ENCODE measurements at places on chromosomes 7 and 10. TPM values are rescaled to one million over a fixed set of nuclear protein-coding genes. Genes with fewer than 3 reads are reported as not detected.

CPA2 gene
- 1.6 TPM for total RNA-seq

ASAH2B gene
- total RNA-seq = 5.9 TPM

- DNase-seq = no peak
- H3K36me3 ChIP-seq = no peaks in the 10 kb centered on the region
- H3K27me3 ChIP-seq = no peaks in the 10 kb centered on the region
- H3K4me1 ChIP-seq = peaks cover 13% of the 10 kb centered on the region
These were observed 68.8 kb downstream of the ADCYAP1R1 start for GRCh38 chr7:31120800-31121513.

GRCh38 chr7:100965723-100966541, 3.4 kb upstream of the MUC12 start:
- DNase-seq = peak; percentile 75
- H3K4me3 ChIP-seq = no peak overlapping the region
- peaks cover 57% of the 10 kb centered on the region for H3K27me3 ChIP-seq
- peaks cover 12% of the 10 kb centered on the region for H3K4me1 ChIP-seq
- no peaks in the 10 kb centered on the region for H3K36me3 ChIP-seq

GRCh38 chr7:87876869-87877234, 559 bp downstream of the DBF4 start:
- H3K4me1 ChIP-seq = no peaks in the 10 kb centered on the region
- peak; percentile 74 for DNase-seq
- peak overlapping the region; percentile 68 for H3K4me3 ChIP-seq
- no peaks in the 10 kb centered on the region for H3K27me3 ChIP-seq
- no peaks in the 10 kb centered on the region for H3K36me3 ChIP-seq

DNA sequence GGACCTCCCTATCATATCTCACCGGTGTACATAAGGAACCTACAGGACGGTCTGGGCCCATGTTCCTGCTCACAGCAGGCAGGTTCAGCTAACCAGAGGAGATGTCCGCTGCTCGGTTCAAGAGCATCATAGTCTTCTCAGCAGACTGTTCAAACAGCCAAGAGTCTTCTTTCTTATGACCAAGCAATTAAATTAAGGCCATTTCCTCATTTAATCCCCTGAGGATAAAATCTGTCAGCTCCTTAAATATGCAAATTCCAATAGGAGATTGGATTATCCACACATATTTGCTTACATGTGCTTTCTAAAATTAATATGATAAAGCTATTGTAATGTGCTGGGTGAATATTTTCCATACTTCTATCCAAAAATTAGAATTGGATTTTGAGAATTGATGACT, 59.7 kb downstream of the LMBR1 start:
- H3K4me1 ChIP-seq = no peaks in the 10 kb centered on the region
- no peak for DNase-seq
- no peaks in the 10 kb centered on the region for H3K27me3 ChIP-seq
- no peak overlapping the region for H3K27ac ChIP-seq
- peaks cover 6% of the 10 kb centered on the region for H3K36me3 ChIP-seq
- no peak overlapping the region for H3K4me3 ChIP-seq

- no peak overlapping the region for H3K27ac ChIP-seq
- no peak for DNase-seq
- H3K27me3 ChIP-seq = no peaks in the 10 kb centered on the region
- H3K36me3 ChIP-seq = no peaks in the 10 kb centered on the region
- peaks cover 10% of the 10 kb centered on the region for H3K4me1 ChIP-seq
These were observed 2.4 kb upstream of the ZNF33B start for GRCh38 chr10:42640610-42641229.

Data from adrenal gland (tissue), 19 donors.